ENCODE measurements at places on chromosomes 5 and 9.

DNA sequence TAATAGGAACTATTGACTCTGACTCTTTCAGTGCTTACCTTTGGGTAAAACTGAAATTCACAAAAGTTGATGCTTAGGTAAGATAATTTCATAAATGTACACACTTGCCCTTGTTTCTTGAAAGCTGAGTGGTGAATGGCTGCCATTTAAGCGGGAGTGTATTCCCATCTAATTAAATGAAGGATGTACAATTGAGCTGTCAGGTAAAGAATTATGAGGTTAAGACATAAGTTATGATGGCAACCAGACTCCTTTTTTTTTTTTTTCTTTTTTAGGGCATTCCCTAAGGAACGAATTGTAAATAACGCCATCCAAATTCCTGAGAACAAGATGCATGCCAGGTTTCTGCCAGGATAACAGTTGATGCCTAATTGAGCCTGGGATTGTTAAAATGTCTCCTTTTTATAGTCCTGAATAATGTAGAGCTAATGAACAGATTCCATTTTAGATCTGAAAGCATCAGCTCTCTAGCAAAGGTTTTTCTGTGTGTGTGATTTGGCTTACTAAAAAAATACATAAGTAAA is 199.7 kb downstream of the ISL1 start:
- no peak for DNase-seq

GRCh38 chr9:126109575-126109974 is 217.1 kb upstream of the MVB12B start:
- no peak for DNase-seq

DNA sequence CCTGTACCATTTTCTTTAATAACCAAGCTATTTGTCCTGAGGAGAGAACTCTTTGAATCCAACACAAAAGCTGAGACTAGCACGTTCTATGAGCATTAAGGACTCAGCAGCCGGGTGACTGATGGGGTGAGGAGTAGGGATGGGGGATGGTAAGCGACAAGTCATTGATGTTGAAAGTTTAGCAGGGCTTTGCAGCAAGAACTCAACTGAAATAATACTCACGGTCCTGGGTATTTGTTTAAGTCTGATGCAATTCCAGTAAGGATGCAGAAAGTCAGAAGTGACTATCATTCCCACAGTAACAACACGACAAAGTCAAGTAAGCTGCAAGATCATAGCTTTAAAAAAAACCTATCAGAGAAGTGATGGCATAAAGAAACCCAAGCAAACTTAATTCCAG is 131.1 kb downstream of the ACTL7B start:
- DNase-seq: no peak

- DNase-seq: no peak
These were observed 29.9 kb downstream of the FAM219A start for GRCh38 chr9:34428325-34428958.

DNA sequence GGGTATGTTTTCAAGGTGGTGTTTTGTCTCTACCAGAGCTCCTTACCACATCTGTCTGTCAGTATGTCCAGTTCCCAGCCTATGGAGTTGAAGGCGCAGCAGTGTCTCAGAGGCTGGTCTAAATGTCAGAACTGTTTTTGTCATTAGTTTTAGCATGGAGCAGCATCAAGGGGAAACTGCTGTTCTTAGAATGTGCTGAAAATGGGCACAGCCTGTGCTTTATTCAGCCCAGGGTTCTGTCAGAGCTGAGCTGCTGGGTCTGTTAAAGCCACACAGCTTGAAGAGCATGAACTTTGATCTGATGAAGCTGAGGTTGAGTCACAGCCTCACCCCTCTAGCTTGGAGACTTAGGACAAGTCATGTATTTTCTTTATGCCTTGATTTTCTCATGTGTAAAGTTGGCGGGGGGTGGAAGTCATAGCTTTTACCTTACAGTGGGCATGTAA is 71.9 kb downstream of the RALGPS1 start:
- no peak for DNase-seq

GRCh38 chr9:35781066-35781465 is 10.3 kb upstream of the NPR2 start:
- DNase-seq: no peak
